Forelimb muscle (tissue), 1 donor: ENCODE measurements at places on chromosomes 16 and 17.
A peak's percentile ranks its signal among the peaks of the same experiment; 100 is the strongest.

GRCh38 chr17:66450008-66450851, 147.8 kb downstream of the PRKCA start:
- no peak for DNase-seq

DNA sequence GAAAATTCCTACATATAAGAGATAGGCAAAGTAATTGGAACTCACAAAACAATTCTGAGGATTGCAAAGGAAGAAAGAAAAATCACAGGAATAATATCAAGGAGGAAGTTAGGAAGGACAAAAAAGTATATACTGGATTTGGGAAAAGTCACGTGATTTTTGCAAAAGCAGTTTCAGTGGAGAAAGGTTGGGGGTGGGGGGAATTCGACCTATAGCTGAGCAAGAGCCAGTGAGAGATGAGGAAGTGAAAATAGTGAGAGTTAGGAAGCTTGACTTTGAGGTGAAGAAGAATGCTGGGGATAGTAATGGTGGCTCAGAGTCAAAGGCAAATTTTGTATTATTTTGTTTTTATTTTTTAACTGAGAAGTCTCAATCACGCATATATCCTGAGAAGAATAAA, 438.0 kb upstream of the PMFBP1 start:
- no peak for DNase-seq

GRCh38 chr17:38430316-38430715, 2.1 kb downstream of the ARHGAP23 start:
- DNase-seq: no peak

DNA sequence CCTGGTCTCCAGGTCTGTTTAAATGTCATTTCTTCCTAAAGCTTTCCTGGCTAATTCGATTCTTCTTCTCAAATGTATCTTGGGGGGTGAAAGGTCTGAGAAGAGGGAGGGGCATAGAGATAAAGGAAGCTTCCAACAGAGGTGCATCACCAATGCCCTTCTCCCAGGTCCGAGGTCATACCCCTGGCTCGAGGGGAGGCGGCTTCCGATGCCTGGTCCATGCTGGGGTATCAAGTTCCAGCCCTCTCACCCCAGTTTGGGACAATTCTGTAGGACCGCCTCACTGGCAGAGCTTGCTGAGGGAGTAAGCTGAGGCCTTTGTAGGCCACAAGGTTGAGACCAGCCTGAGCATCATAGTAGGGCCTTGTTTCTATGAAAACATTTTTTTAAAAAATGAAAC, 10.3 kb upstream of the CEP20 start:
- no peak for DNase-seq

GRCh38 chr17:11578998-11579397, 19.3 kb upstream of the DNAH9 start:
- peak; percentile 52 for DNase-seq
